ENCODE measurements at places on chromosomes 2 and 18. TPM values are rescaled to one million over a fixed set of nuclear protein-coding genes. Genes with fewer than 3 reads are reported as not detected.

ARL6IP6 gene
- 42.9 TPM for total RNA-seq

CAPN10 gene
- total RNA-seq, result 53.0 TPM

SLC14A1 gene
- 2.4 TPM for total RNA-seq

PIEZO2 gene
- total RNA-seq, result not detected

VIT gene
- not detected for total RNA-seq

AQP12A gene
- total RNA-seq, result not detected

CDCA7 gene
- 119 TPM for total RNA-seq

PRADC1 gene
- 19.1 TPM for total RNA-seq

NXPH2 gene
- total RNA-seq, result not detected

CHRNG gene
- total RNA-seq, result not detected

ZSWIM2 gene
- total RNA-seq, result not detected

GCKR gene
- not detected for total RNA-seq

UGT1A3 gene
- not detected for total RNA-seq
